ENCODE measurements at places on chromosomes 3 and 15.

DNA sequence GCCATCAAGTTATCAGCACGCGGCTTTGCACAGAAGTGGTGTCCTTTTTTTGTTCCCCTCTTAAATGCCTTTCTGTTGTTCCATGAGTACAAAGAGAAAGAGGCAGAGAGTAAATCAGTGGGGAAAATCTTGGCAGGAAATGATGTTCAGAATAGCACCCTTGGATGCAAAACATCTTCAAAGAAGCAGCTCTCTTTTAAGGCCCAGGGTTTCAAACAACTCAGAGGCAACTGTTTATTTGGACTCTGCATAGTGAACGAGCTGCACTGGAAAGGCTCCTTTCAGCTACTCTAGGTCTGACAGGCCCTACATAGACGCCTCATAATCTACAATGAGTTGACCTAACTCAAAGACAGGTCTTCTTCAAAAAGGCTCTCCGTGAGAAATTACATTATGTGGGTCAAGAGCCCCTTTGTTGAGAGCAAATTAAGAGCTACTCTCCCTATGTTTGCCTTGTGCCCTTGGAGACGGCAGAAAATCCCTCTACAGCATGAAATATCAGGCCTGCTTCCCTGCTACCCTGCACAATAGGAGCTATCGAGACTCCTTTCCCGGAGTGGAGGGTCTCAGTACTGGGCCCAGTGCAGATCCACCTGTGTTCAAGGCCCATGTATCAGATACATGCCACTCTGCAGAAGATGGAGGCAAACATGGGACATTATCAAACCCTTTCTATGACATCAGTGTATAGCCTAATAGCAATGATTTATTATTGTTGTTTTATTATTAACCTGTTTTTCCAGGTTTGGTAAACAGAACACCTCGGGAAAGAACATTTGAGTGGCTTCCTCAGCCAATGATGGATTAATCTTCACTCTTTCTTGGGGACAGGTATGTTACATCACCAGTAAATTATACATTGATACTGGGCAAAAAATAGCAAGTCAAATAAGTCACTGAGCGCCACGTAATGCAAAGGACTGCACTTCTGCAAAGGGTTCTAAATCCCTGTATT, 53.1 kb downstream of the HEG1 start:
- DNase-seq, result no peak

- no peak for DNase-seq
Observed at GRCh38 chr15:69644876-69645275, 192.3 kb downstream of the RPLP1 start.

- peak; percentile 42 for DNase-seq
Observed at GRCh38 chr15:44676676-44677075, 13.2 kb upstream of the SPG11 start.

- DNase-seq, result no peak
Observed at GRCh38 chr3:71549951-71550350, 33.6 kb downstream of the FOXP1 start.

DNA sequence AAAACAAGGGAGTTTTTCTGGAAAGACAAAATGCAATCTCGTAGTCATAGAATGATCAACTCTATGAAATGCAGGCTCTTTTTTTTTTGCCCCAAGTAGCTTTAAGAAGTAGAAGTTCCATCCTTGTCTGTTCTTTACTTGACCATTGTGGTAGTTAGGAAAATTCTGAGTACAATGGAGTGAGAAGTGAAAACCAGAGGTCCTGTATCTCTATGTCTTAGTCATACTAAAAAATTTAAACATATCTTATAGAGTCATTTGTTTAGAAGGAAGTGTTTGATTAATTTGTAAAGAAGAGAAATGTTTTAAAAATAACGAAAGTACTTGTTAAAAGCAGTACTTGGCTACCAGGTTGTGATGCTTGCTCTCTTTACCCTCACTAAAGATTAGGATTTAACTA, 52.4 kb downstream of the PRKCI start:
- DNase-seq, result no peak

DNA sequence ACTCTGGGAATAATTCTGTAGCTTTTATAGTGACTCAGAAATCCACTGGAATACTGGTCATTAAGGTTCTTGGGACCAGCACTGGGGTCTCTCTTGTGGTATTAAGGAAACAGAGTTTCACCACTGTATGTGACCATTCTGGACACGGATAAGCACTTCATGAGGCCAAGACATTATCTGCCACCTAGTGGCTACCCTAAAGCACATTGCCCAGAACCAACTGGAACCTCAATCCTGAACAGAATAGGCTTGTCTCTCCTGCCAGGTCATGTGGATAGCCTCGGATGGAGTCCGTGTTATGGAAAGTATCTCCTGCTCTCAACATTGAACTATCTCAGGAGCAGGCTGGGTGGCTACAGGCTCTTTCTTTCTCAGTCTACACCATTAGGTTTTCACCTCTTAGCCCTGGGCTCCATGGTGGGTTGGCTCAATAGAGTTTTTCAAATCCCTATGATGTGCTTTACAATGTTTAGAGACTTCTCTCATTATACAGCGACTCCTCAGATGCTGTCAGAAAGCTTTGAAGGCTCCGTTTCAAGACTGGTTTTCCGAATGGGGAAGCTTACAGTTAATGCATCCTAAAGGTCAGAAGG, 167.6 kb upstream of the ST8SIA2 start:
- DNase-seq, result no peak

GRCh38 chr15:38809621-38810020, 245.0 kb upstream of the RASGRP1 start:
- no peak for DNase-seq

DNA sequence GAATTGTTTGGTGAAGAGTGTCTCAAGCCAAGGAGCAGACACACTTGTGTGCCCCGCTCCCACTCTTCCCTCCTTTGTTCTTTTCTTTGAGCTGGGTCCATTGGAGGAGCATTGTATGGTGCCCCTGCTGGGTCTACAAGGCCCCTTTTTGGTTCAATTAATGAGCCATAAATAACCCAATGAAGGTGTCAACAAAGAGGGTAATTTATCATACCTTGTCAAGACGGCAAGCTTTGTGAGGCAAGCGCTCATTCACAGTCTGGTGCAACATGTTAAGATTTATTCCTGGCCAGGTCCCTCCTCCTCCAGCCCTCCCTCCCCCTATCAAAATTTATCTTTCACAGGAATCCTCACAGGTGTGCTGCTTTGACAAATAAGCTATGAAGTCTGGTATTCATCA, 300.1 kb downstream of the RORA start:
- DNase-seq, result no peak

DNA sequence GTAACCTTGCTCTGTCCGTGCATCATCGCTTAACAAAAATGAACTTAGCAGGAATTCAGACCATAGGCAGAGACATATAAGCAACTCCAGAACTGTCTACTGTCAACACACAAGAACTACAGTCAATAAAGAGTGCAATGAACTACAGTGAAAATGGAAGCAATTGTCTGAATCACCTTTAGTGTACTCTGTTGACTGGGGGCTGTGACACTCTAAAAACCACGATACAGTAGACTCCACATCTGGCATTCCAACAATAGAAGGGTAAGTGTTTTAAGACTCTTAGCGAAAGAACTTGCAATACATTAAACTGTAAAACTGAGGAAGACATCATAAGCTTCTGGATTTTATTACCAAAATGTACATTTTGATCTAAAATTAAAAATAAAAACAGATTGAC, 347.3 kb downstream of the ZBTB20 start:
- no peak for DNase-seq

- no peak for DNase-seq
Observed at GRCh38 chr3:180352261-180352660, 249.7 kb upstream of the TTC14 start.

- DNase-seq, result no peak
Observed at GRCh38 chr3:184805351-184806038, 6.5 kb upstream of the VPS8 start.

- no peak for DNase-seq
Observed at GRCh38 chr15:27057904-27058645, 87.1 kb downstream of the GABRG3 start.

GRCh38 chr3:161781381-161781780, 284.8 kb downstream of the OTOL1 start:
- no peak for DNase-seq

DNA sequence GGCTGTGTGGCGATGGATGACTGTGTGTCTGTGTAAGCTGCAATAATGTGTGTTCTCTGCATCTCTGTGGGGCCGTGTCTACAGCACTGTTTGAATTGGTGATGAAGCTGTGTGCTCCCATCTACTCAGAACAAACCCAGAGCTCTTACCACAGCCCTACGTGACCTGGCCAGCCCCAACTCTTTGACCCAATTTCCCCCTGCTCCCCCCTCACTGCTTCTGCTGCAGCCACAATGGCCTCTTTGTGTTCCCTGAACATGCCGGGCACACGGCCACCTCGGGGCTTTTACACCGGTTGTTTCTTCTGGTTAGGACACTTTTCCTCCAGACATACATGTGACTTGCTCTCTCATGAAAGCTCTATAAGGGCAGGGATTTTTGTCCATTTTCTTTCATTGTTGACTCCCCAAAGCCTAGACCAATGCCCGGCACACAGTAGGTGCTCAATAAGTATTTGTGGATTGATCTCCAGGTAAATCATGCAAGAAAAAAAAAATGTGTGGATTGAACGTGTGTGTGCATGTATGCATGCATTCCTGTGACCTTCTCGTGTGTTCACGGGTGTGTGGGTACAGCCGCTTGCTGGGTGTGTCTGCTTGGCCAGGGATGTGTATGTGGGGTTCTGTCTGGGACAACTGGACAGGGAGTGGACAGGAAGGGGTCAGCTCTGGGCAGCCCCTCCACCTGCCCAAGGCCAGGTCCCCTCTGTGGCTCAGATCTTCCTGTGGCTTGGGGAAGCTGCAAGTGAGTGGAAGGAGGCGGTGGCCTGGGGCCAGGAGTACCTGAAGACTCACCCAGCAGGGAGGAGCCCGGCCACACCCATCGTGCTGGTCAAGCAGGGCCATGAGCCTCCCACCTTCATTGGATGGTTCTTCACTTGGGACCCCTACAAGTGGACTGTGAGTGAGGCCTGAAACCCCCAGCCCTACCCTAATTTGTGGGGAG, 14.8 kb downstream of the VILL start:
- DNase-seq, result no peak

- DNase-seq, result no peak
Observed at GRCh38 chr3:195142519-195142918, 128.4 kb downstream of the XXYLT1 start.

DNA sequence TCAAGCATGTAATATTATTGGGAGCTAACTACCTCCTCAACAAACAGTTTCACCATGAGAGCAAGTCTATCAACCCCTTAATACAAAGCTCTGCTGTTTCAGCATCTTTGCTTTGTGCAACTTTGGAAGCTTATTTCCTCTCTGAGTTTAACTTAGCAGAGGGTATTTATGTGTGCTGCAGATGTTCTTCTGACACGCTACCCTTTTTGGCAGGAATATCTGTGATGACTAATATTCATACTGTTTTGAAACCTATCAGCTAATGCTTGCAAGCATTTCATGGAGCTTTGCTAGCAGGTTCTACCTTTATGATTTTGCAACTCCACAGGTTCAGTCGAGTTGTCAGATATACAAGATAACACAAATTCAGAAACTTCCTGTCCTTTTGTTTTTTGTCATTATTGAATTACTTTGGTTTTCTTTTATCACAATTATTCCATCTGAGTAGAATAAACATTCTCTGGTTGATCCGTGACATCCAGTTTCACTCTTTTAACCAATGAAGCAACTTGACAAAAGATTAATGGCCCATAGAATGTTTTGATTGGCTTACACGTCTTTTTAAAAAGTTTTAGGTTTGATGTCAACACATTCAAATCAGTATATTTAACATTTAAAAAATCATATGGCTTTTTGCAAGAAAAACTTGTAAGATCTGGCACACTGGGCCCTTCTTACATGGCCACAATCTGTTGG, 1.7 kb upstream of the SLC9A9 start:
- DNase-seq, result no peak

DNA sequence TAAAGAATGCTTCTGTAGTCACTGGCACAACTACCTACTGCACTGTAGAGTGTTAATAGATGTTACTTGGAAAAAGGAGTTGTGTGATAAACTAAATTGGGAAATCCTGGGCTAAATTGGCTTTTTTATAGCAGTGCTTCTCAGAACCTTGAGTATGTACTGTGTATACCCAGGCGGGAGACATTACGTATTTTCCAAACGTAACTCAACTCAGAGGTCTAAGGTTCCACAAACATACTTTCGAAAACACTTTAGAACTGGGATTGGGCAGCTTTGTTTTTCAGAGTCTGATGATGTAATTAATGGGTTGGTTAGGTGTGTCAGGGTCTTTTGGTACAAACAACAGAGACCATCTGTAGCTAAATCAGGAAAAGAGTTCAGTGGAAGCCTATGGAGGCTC, 53.5 kb upstream of the CHST2 start:
- no peak for DNase-seq

DNA sequence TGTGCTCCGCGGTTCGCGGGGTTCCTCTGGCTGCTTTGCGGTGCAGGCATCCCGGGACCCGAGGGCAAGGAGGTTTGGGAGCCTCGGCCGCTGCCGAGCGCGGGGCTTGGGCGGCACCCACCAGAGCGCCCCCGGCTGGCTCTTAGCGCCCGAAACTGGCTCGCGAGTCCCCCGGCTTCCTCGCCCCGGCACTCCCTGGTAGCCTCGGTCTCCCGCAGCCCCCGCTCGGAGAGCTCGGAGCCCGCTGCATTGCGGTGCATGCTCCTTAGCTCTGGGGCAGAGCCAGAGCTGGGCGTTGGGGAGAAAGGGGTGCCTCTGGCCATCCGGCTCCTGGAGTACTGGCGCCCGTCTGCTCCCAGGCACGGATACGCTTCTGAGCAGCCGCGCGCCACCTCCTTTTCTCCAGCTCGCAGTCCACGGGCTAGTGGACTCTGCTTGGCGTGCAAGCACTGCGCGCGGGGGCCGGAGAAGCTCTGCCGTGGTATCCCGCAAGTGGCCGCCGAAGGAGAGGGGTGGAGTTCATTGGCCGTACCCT, 753 bp downstream of the EPHB1 start:
- DNase-seq, result no peak

DNA sequence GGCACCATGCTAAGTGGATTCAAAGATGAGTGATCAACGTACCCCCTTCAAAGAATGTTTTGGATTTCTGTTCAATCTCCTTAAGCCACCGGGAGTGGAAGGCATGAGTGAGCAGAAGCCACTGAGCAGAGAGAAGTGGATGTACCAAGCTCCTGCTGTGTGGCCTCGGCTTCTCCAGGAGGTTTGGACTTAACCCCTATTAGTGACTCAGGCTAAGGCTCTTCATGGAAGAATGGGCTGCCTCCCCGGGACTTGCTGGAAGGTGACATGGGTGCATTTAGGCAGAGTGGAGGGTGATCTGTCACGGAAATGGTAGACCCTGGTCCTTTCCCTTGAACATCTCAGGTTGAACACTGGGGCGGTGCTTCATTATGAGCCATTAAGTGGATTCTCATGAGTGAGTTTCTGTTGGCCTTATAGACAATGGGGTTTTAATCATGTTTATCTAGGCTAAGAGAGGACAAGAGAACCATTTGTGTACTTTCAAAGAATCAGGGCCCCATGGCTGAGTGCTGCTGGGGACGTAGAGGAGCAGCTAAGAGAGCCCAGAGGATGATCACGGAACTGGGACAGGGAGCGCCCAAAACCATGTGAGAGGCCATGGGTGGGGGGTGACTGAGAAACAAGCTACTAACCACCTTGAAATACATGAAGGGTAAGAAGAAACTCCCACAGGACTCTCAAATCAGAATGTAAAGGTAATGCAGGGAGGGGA, 62.2 kb downstream of the HES1 start:
- DNase-seq, result no peak
